ENCODE measurements at places on chromosomes 6 and 20. TPM values are rescaled to one million over a fixed set of nuclear protein-coding genes. Genes with fewer than 3 reads are reported as not detected.

DNA sequence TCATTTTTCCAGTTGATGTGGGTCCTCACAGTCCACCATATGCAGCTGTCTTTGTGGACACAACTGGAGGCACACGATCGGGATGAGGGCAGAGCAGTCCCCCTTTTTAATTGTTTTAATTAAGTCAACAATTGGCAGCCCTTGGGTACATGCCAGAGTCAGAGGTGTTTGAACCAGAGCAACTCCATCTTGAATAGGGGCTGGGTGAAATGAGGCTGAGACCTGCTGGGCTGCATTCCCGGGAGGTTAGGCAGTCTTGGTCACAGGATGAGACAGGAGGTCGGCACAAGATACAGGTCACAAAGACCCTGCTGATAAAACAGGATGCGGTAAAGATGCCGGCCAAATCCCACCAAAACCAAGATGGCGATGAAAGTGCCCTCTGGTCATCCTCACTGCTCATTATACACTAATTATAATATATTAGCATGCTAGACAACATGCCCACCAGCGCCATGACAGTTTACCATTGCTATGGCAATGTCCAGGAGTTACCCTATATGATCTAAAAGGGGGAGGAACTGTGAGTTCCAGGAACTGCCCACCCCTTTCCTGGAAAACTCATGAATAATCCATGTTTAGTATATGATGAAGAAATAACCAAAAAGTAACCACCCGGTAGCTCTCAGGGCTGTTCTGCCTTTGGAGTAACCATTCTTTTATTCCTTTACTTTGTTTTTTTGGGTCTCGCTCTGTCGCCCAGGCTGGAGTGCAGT is 31.8 kb upstream of the BLCAP start:
- peak; percentile 22 for DNase-seq

DNA sequence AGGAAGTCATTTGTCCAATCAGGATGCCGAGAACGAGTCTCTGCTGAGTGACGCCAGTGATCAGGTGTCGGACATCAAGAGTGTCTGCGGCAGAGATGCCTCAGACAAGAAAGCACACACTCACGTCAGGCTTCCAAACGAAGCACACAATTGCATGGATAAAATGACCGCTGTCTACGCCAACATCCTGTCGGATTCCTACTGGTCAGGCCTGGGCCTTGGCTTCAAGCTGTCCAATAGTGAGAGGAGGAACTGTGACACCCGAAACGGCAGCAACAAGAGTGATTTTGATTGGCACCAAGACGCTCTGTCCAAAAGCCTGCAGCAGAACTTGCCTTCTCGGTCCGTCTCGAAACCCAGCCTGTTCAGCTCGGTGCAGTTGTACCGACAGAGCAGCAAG is 281.5 kb downstream of the TSHZ2 start:
- no peak for DNase-seq

GRCh38 chr20:35657271-35657670 is 7.4 kb downstream of the CPNE1 start:
- DNase-seq = no peak

DNA sequence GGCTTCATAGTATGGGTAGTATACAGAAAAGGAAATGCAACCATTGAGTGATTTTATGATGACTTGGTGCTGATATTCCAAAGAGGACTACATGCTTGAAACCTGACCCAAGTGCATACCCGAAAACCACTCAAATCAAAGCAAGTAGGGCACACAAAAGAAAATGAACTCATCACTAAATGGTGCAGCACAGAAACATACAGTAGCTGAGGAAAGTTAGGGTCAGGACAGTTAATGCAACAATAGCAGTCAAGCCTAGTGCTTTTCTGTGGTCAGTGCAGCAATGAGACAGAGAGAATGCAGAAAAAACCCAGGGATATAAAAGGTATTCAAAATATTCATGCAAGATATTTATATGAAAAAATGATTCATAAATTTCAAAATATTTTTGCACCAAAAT is 711.1 kb downstream of the EPHA7 start:
- DNase-seq = no peak

DNA sequence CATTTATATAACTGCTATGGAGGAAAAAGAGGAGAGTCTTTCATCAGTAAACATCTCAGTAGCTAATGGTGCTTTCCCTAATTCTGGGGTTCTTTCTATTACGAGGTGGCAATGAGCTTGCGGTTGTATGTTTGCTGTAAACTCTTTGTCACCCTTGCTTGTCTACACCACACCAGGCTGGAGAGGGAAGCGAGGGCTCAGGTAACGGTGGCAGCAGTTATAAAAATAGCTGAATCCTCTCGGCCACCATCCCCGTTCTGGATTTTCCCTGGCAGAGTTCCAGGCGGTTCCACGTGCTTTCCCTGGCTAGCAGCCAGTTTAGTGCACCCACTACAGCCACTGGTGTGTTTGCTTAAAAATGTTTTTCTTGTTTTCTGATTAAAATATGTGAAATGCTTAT is 39.0 kb downstream of the MAS1 start:
- DNase-seq = peak; percentile 60

- no peak for DNase-seq
Measured at GRCh38 chr6:45915780-45916468, 99.7 kb downstream of the CLIC5 start.

DNA sequence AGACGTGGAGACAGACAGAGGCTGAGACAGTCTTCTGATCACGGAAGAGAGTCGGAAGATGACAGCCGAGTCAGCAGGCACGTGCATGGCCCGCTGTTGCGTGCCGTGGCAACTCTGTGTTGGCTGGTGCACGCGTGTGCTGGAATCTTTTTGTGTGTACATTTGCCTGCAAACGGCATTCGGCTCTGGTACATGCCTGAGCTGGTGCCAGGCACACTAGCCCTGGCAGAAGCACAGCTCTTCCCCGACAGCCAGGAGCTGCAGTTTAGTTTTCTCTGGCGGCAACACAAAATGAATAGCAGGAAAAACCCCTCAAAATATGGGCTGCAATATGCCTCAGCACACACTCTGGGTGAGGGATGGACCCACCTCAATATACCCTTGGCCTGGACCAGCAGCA is 769 bp upstream of the PDYN start:
- DNase-seq = no peak

DNA sequence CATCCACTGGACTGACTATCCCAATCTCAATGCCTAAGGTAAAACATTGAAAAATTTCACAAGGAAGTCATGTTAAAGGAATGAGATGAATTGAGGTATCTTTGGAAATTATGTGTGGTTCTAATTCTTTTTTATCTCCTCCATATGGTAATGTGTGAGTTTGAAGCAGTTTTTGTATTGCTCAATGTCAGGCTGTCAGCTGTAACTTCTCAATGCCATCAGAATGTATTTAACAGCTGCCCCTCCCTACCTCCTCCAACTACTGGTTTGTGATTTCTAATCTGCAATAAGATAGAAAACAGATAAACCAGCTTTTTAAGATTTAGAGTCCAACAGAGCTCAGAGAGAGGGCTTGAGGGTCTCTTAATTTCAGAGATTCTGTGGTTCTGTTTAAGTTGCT is 1005.8 kb upstream of the ADGRB3 start:
- DNase-seq = no peak

GRCh38 chr6:136312975-136313374 is 23.3 kb upstream of the BCLAF1 start:
- DNase-seq = no peak

- no peak for DNase-seq
Measured at GRCh38 chr6:54083287-54083686, 28.0 kb upstream of the MLIP start.

- DNase-seq = no peak
Measured at GRCh38 chr6:39396854-39397253, 74.4 kb upstream of the KCNK16 start.

- DNase-seq = no peak
Measured at GRCh38 chr6:12277386-12277785, 12.8 kb upstream of the EDN1 start.

DNA sequence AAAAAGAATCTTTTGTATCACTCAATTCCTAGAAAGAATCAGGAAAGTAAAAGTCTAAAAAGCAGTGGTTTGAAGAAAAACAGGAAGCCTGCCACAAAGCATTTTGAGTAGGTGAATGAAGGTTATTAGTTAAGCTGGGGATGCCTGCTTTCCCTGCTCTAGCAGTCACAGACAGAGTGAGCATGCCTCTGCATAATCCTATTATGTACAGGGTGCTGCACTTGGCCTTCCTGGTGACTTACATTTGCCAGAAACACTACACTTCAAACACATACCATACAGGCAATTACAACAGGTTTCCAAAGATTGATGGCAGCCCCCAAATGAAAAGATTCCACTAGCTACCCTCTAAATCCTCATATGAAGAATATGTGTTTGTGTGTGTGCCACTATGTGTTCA is 130.8 kb downstream of the TPBG start:
- DNase-seq = no peak

- no peak for DNase-seq
Measured at GRCh38 chr6:18988636-18989035, 601.5 kb downstream of the RNF144B start.

DNA sequence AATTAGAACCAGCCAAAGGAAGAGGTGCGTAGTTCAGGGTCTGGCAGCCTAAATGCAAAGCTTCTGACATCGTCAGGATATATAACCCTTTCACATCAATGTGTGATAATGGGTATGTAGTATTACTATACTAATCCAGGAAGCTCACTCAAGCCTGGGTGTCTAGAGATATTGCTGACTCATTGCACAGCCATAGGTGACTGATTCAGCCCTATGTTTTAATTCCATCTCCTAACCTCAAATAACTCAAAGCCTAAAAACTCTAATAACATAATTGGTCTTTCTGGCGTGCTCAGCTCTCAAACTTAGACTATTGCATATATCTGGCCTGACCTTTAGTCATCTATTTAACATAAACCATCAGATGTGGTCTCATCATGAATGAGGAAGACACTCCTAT is 658.4 kb downstream of the TBC1D32 start:
- DNase-seq = no peak

- DNase-seq = no peak
Measured at GRCh38 chr20:12166053-12166717, 248.5 kb downstream of the BTBD3 start.

DNA sequence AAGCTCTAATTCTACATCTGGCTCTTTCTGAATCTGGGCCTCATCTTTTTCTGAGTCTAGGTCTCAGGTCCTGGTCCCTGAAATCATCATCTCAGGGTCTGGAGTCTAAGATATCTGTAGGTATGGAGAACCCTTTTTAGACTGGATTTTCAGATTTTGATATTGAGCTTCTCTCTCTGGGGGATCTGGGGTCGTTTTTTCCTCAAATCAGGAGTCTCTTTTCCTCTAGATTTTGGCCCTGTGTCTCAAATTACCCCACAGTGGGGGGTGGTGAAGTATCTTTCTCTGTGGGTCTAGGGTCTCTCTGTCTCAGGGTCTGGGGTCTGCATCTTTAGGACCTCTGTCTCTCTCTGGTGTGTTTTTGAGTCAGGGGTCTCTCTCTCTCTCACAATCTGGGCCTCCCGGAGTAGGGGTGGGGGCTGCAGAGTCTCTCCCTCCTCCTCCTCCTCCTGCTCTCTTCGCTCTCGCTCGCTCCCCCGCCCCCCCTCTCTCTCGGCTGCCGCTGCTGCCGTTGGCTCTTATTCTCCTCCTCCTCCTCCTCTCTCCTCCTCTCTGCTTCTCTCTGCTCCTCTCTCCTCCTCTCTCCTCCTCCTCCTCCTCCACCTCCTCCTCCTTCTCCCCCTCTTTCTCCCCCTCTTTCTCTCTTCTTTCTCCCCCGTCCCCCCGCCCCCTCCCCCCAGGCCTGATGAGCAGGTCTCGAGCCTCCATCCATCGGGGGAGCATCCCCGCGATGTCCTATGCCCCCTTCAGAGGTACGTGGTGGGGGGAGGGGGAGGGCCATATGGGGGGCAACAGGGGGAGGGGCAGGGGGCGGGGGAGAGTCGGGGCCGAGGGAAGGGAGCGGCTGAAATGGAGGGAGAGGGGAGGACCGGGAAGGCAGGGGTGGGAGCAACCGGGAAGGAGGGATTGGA is at the start of gene SYNGAP1:
TSS of gene SYNGAP1 (plus strand) at position 486 of the 911 bp plus-strand sequence. CDS start at position 686, 200 bp downstream.
- DNase-seq = no peak

DNA sequence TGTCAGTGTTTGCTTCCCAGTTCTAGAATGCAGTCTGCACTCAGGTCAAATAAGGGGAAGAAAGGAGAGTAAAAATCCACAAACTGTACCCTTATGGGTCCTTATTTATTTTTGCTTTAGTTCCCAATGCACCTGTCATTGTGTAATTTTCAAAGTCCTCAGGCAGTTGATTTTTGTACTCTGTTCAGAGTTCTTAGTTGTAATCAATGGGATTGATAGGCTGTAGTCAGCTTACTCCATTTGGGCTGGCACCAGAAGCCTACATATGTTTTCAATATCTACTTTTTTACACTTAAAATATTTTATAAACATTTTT is 18.6 kb downstream of the AIG1 start:
- no peak for DNase-seq

DNA sequence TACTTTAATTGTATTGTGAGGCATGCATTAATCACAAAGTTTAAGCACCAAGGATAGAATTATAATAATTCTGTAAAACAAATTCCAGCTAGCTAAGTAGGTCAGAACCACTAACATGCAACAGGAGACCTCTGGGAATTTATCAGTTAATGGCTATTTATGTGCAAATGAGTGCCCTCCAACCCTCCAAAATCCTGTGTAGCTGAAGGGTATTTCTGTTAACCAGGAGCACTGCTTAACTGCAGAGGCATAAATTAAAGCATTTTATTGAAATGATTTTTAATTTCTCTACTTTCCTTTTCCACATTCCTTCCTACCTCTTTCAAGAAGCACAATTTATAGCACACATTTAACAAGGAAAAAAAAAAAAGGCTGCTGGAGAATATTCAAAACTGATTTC is 77.0 kb downstream of the MMS22L start:
- no peak for DNase-seq

GRCh38 chr20:361561-361960 is 14.7 kb downstream of the NRSN2 start:
- no peak for DNase-seq

DNA sequence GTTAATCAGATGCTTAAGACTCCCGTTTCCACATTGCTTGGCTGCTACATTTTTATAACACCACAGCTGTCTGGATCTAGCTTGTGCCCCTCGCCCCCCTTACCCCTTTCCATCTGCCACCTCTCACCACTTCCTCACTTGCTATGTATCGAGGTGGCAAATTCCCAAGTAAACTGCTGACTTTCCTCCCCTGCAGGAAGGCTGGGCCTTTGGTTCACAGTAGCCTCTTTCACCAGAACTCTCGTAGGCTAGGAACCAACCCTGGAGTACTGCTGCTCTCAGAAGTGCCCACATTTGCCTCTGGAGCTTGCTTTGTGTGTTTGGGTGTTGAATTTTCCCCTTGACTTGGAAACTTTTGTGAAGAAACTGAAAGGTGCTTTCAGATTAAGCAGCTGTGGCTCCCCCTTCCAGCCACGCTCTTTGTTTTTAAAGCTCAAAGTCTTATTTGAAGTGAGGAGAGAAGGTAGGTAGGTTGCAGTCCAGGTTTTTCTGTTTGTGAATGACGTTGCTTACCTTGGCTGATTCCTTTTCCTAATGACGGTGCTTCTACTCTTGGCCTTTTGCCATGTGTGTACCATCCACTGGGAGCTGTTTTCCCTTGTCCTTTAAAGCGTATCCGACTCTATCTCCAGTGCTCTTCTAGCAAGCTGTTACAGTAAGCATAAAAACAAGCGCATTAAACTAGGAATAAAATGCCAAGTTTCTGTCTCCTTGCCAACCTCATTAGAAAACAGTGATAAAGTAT is 90.4 kb downstream of the CARMIL1 start:
- DNase-seq = no peak

GRCh38 chr20:14583413-14583812 is 246.0 kb upstream of the FLRT3 start:
- DNase-seq = no peak

The PKHD1 gene
- not detected for total RNA-seq

The SYCP2L gene
- total RNA-seq = 0.32 TPM

The PRR18 gene
- not detected for total RNA-seq

The COX4I2 gene
- total RNA-seq = 61.4 TPM

The PFDN4 gene
- 68.9 TPM for total RNA-seq

The SPATA25 gene
- total RNA-seq = 32.8 TPM

The SYNGAP1 gene
- total RNA-seq = 33.7 TPM

The GPR6 gene
- total RNA-seq = not detected

The HSPA12B gene
- 64.8 TPM for total RNA-seq

The ISM1 gene
- 60.1 TPM for total RNA-seq
